Astrocyte (in vitro differentiated cells and primary cell): ENCODE measurements at places on chromosomes 5 and 9. TPM values are rescaled to one million over a fixed set of nuclear protein-coding genes. Genes with fewer than 3 reads are reported as not detected.

- no peak for DNase-seq
- H3K4me1 ChIP-seq, result peaks cover 30% of the 10 kb centered on the region
- H3K27ac ChIP-seq, result no peak overlapping the region
These were observed 36.2 kb downstream of the IRF1 start for GRCh38 chr5:132454361-132454760.

DNA sequence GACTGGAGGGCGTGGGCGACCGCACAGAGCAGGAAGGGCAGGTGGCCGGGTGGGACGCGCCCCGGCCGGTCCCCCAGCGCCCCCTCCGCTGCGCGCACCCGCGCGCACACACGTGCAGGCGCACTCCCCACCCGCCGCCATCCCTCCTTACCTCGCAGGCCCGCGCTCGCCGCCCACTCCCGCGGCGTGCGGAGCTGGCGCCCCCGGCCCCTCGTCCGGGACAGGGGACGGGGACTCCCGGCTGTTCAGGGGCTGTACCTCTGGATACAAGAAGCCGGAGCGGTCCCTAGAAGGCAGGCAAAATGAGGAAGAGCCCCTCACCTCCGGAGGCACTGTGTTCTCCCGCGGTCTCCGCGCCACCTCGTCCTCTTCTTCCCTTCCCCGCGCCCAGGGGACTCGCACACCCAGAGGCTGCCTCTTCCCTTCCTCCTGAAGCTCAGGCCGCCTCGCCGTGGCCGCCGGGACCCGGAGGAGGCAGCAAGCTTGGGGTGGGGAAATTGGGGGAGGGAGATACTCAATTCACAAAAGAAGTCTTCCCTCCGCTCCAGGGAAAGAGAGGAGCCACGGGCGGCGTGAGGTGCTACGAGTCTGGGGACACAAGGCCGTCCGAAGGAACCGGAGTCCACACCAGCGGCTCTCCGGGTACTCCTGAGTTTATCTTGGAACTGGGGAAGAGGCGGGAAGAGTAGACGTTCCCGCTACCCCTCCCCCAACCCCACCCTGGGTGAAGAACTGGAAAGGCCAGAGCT is 1.4 kb upstream of the GABRB2 start:
- H3K36me3 ChIP-seq, result no peaks in the 10 kb centered on the region
- peak overlapping the region; percentile 44 for H3K4me3 ChIP-seq
- DNase-seq, result no peak
- H3K27me3 ChIP-seq, result peaks cover 19% of the 10 kb centered on the region
- peaks cover 8% of the 10 kb centered on the region for H3K4me1 ChIP-seq

- H3K4me3 ChIP-seq, result no peak overlapping the region
- peaks cover 26% of the 10 kb centered on the region for H3K4me1 ChIP-seq
- H3K27me3 ChIP-seq, result no peaks in the 10 kb centered on the region
- peak; percentile 91 for DNase-seq
- peaks cover 2% of the 10 kb centered on the region for H3K36me3 ChIP-seq
These were observed 21.3 kb downstream of the AKNA start for GRCh38 chr9:114366334-114367128.

- H3K4me1 ChIP-seq, result peaks cover 12% of the 10 kb centered on the region
- DNase-seq, result peak; percentile 57
- no peaks in the 10 kb centered on the region for H3K27me3 ChIP-seq
- H3K36me3 ChIP-seq, result peaks cover 14% of the 10 kb centered on the region
- H3K4me3 ChIP-seq, result no peak overlapping the region
- no peak overlapping the region for H3K27ac ChIP-seq
These were observed 73.8 kb downstream of the AMBP start for GRCh38 chr9:114004221-114004716.

CTNNAL1 gene
- 25.5 and 35.1 TPM in 2 replicates for total RNA-seq

IFNA13 gene
- not detected in 2 replicates for total RNA-seq
